Forelimb muscle (tissue), 1 donor: ENCODE measurements at places on chromosomes 13 and 19.

DNA sequence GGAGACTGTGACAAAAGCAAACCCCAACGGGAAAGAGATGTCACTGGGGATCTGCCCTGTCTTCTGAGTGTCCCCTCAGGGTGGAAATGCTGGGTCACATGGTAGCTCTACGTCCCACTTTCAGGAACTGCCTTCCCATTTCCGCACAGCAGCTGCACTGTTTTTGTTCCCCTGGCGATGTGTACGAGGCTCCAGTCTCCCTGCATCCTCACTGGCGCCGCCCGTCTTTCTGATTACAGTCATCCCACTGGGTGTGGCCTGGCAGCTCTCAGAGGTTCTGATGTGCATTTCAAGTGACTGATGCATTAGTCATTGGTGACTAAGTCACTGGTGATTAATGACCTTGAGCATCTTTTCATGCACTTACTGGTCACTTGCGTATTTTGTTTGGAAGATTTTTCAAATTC is 21.2 kb downstream of the PCID2 start:
- DNase-seq: no peak

- DNase-seq: no peak
These were observed 689.3 kb upstream of the ATXN8OS start for GRCh38 chr13:69418319-69418718.

DNA sequence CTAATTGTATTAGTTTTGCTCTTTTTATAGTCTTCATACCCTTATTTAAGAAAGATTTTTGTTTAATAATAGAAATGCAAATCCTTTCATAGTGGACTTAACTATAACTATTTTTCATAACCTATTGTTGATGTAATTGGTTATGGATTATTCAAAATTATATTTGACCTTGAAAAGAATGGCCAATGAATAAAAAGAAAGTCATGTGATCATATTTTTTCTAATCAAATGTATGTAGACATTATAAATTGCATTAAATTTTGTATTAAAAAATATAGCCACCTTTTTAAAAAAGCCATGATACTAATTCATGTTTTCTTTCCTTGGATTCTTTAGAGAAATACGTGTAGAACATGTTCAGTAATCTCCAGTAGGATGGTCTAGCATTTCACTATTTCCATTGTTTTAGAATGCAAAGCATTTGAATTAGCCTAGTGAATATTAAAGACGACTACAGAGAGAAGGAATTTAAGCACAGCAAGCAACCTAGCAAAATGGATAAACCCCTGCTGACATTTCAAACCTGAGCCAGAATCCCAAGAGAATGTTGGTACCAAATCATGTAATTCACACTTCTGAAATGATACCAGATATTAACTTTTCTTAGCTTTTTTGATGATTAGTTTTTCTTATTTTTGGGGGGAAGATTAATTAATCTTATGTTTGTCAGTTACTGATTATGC is 1297.4 kb upstream of the MIR17HG start:
- no peak for DNase-seq

DNA sequence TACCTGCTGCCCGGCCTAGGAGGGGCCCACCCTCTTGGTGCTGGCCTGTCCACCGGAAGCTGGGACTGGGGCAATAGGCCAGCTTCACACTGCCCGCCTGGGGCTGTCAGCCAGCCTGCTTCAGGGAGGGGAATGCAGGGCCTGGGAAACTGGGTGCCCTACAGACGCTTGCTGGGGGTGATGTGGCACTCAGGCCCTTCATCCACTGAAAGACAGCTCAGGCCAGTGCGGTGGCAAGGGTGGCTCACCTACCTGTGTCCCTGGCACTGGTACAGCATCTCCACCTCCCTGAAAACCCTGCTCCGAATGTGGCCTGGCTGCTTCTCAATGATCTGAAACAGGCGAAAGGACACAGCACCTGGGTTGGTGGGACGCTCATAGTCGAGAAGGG is 7.8 kb downstream of the MKNK2 start:
- DNase-seq: no peak

DNA sequence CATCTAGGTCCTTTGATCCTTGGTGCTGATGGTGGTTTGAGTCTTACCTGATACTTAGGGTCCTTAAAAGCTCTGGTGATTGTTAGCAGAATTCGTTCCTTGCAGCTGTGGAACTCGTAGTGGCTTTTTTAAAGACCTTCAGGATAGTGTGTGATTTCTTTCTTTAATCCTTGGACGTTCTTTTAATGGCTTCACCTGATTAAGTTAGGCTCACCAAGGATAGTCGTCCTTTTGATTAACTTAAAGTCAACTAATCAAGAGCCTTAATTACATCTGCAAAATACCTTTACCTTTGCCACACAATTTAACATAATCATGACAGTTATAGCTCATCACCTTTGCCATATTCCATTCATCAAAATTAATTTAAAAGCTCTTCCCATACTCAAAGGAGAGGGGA is 1807.7 kb downstream of the OLFM4 start:
- DNase-seq: no peak

- no peak for DNase-seq
These were observed 3.0 kb upstream of the NDFIP2 start for GRCh38 chr13:79477968-79478367.

- no peak for DNase-seq
These were observed 41.4 kb downstream of the SUCLA2 start for GRCh38 chr13:47959468-47960247.

GRCh38 chr19:40797963-40798682 is 868 bp upstream of the EGLN2 start:
- no peak for DNase-seq

DNA sequence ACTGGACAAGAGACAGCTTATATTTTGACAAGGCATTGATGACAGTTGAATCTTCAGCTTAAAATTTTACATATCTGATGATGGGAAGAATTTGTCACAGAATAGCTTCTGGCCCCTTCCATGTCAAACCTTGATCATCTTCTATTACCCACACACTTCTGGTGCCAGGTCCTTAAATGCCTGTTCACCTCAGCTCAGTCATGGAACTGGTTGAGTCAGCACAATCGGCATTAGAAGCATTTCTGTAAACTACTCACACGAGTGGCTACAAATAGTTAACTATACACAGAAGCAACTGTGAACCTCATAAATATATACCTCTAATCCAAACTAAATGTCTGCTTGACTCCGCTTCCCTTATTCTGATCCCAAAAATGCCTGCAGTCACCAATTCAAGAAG is 161.2 kb downstream of the FOXO1 start:
- no peak for DNase-seq

GRCh38 chr19:43462785-43463380 is 2.5 kb downstream of the LYPD3 start:
- DNase-seq: no peak

- no peak for DNase-seq
These were observed 261.7 kb downstream of the MTUS2 start for GRCh38 chr13:29081697-29082440.

DNA sequence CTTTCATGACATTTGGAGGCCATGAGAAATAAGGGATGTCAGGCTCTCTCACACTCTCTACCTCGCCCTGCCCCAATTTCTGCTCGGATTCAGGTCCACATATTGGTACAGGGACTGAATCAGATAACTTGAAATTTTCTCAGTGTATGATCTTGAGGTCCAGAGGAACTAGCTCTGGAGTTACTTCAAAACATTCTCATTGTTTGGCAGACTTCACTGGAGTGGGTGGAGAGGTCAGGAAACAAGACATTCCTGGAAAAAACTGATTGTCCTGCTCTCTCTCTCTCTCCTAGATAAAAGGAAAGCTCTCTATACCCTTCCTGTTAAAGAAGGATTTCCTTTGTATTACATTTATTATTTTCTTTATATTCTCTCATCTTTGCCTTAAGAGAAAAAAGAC is 428.1 kb upstream of the DACH1 start:
- DNase-seq: peak; percentile 4

- DNase-seq: no peak
These were observed 1.1 kb downstream of the INSR start for GRCh38 chr19:7292950-7293761.

- no peak for DNase-seq
These were observed 18.7 kb downstream of the GPR180 start for GRCh38 chr13:94620286-94620896.

GRCh38 chr19:11806354-11807098 is 7.5 kb upstream of the ZNF440 start:
- DNase-seq: no peak

DNA sequence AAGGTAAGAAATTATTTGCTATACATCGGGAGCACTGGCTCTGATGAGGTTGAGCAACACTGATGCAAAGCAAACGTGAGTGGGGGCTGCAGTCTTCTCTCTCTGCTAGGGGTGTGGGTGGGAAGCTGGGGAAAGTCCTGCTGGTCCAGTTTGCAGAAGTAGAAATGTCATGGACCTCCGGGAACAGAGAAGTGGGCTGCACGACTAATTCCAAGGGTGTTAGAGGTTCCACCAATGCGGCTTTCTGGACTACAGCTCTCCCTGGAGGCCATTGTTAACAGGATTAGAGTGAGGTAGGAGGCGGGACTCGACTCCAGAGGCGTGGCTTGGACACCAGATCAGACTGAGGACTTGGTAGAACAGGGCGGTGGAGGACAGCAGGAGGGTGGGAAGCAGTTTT is 5.7 kb upstream of the FBXO27 start:
- DNase-seq: no peak

DNA sequence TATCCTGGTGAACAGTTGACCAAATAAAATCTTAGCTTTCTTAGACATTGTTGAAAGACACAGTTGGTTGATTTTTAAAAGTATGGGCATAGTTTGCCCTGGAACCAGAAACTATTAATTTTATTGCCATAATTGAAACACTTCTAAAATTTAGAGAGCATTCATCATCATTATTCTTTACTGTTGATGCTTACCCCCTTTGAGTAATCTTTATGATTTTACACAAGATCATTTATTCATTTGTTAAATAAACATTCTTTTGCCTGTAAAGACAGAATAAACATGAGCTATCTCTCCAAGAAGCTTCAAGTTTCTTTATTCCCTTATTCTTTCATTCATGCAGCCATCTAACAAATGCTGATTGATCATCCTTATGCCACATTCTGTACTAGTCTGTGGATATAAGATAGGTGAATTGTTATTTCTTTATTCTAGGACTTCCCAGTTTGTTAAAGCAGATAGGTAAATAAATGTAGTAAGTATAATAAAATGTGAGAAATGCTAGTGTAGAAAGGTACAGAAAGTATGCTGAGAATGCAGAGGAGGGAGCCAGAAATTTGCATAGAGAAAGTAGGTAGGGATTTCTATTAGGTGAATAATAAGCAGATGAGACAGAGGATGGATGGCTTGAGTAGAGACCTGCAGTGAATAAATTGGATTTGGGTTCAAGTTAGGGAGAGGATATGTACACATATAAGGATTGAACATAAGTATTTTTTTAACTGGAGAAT is 8.2 kb downstream of the SERTM1 start:
- no peak for DNase-seq

DNA sequence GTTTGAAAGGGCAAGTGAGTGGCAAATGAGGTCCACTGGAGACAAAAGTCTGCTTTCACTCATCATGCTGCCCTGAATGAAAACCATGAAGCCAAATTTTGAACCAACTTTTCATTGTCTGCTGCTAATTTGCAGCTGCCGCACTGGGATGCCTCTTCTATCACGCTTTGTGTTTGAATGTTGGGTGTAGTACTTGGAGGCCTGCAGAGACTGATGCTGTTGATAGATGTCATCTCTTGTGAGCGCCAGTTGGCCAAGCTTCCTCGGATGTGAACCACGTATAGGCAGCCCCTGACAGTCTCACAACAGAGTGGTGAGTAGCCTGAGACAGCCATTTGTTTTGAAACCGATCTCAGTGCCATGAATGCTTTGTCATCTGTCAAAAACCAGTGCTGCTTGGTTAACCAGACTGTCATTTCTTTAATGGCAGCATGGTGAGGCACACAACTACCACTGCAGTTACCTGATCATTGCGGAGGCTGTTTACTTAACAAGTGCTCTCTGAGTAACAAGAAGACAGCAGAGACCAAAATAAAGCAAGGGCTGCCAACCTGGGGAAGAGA is 31.2 kb upstream of the SLC10A2 start:
- DNase-seq: no peak

GRCh38 chr13:51063909-51064308 is 47.2 kb downstream of the C13orf42 start:
- no peak for DNase-seq

DNA sequence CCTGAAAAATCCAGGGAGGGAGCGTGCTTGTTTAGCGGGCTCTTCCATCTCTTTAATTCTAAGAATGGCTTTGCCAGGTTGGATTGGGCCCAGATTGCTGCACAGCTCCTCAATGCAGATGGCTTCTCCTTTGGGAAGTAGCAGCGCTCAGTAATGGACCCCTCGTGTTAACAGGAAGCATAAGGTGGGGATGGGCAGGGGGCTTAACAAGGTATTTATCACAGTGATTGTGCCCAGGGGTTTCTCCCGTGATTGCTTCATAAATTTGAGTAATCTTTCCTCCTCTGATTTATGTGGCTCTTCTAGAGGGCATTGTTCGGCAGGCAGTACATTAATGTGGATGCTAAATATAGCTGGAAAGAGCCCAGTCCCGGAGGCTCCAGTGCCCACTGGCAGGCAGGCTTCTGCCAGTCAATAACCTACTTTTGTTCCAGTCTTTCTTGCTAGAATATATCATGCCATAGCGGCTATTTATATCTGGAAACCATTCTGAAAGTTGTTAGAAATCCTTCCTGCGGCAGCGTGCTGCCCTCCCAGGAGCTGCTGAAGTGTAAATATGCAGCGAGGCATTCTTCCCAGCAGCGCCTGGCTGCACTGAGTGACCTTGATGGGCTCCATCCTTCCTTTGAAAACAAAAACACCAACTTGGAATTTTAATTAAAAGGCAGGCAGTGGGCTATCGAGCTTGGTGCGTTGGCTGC is 65.0 kb downstream of the FGF9 start:
- DNase-seq: no peak

GRCh38 chr19:42423462-42424344 is 3.5 kb downstream of the LIPE start:
- DNase-seq: peak; percentile 62

DNA sequence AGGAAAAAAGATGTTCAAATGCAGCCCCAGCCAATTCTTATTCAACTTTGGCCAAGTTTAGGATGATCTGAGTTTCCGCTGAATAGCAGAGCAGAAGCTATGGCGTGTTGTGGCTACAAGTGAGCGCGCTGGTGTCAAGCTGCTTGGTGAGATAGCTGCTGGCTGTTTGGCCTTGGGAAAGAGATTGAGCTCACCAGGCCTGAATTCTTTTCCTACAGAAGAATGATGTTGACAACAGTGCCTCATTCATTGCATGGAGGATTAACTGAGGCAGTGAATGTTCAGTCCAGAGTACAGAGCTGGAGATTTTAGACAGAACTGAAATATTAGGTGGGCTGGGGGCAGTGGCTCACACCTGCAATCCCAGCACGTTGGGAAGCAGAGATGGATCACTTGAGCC is 31.5 kb upstream of the MAP3K10 start:
- no peak for DNase-seq

- no peak for DNase-seq
These were observed 407 bp downstream of the DPF1 start for GRCh38 chr19:38223617-38224013.

GRCh38 chr19:37979547-37980082 is 72.6 kb downstream of the SIPA1L3 start:
- no peak for DNase-seq
